WERI-Rb-1 (cell line): ENCODE measurements at places on chromosomes 3 and 15.

GRCh38 chr3:183114384-183115178 lies 15.3 kb upstream of the MCCC1 start:
- no peak for DNase-seq

- DNase-seq, result no peak
Observed at GRCh38 chr3:128036119-128036518, 16.1 kb upstream of the SEC61A1 start.

DNA sequence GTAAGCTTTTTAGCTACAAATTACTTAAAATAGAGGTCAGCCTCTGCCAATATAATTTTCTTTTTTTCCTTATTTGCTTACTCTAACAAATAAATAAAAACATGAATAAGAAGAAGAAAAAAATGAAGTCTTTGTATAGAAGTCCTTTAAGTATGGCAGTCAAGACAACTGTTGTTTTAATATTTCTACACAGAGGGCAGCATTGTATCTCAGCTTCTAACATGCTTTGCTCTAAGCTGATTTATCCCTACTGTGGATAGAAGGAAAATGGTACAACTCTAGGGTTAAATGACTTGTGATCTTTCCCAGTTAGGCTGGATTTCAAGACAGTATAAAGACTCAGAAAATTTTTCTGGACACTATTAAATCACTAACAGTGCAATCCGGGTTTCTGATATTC lies 104.3 kb upstream of the MEIS2 start:
- no peak for DNase-seq

DNA sequence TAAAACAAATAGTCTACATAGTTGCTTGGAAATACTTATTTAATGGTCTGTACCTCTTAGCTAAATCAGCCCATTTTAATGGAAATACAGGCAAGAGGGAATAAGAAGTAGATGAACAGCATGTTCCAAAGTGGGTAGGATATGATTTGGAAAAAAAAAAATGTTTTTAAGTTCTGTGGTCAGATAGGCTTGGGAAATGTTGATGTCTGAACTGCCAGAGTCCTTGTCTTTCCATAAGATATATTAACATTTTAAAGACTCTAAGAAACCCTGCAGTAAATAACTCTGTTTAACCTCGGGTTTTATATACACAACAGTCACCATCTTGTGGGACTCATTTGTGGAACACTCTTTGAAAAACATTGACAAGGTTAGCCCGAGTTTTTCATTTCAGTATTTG lies 40.0 kb upstream of the PTPN23 start:
- DNase-seq, result no peak

DNA sequence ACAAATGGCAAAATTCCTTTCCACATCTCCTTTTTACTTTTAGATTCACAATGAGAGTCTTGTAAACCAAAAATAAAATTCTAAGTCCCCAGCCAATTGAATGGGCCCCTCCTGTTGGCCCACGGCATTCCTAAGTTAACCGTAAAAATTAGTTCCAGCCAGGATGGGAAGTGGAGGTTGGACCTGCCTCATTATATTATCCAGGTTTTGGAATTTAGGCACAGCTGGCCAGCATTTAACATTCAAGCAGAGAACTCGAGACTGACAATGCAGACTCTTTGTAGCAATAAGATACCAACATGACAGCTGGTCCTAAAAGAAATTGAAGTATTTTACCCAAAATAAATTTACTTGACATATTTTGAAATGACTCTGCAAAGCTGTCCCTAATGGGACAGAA lies 321.0 kb upstream of the NAALADL2 start:
- no peak for DNase-seq

DNA sequence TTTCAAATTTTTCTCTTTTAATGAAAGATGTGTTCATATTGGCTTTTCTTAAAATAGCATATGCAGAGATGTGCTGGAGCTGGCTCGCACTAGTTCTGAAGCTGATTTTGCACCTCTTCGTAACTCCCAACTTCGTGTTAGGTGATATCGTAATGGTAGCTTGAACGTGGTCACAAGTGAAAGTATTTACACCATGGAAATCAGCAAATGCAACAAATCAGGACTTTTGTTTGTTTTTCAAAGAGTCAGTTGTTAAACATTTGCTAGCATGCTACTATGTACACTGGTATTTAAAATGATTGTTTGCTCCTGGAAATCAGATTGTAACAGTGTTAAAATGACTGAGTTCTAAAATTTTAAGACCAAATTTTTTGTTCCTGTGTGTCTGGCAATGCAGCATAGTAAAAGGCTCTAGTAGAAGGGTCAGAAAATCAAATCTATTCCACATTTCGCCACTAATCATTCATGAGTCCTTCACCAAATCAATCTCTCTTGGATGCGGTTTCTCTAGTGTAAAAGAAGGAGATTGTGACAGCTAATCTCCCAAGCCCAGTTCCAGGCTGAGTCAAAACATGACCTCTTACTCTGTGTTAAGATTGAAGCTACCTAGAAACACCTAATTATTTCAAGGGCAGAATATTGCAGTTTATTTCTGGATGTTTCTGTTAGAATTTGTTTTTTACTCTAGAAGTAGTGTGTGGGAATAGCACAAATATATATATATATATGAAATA lies 34.3 kb upstream of the CMC1 start:
- no peak for DNase-seq
